ENCODE measurements at places on chromosomes 6 and 20. TPM values are rescaled to one million over a fixed set of nuclear protein-coding genes. Genes with fewer than 3 reads are reported as not detected.
A peak's percentile ranks its signal among the peaks of the same experiment; 100 is the strongest.

Gene ARFGEF3
- 0.54 TPM for total RNA-seq

GRCh38 chr6:116196841-116197240 lies 57.0 kb downstream of the TSPYL4 start:
- no peak overlapping the region for H3K4me3 ChIP-seq
- peaks cover 41% of the 10 kb centered on the region for H3K4me1 ChIP-seq
- no peaks in the 10 kb centered on the region for H3K36me3 ChIP-seq
- no peak for DNase-seq
- H3K27ac ChIP-seq = no peak overlapping the region

DNA sequence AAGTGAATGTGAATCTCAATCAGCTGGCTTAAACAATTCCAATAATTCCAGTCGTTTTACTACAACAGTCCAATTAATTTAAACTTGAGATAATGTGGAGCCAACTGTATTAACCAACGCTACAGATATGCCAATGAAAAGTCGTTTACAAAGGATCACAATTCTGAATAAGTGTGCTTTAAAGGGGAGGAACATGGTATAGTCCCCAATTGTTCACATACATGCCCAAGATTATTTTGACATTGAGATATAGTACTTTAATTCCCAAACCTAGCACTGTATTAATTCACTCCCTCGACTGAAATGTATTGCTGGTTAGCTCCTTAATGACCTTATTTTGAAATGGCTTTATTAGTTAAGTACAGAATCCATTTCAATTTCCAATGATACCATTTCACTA lies 2.5 kb downstream of the AKIRIN2 start:
- peak overlapping the region; percentile 99 for H3K27ac ChIP-seq
- no peaks in the 10 kb centered on the region for H3K36me3 ChIP-seq
- no peaks in the 10 kb centered on the region for H3K27me3 ChIP-seq
- peaks cover 24% of the 10 kb centered on the region for H3K4me1 ChIP-seq
- no peak for DNase-seq

DNA sequence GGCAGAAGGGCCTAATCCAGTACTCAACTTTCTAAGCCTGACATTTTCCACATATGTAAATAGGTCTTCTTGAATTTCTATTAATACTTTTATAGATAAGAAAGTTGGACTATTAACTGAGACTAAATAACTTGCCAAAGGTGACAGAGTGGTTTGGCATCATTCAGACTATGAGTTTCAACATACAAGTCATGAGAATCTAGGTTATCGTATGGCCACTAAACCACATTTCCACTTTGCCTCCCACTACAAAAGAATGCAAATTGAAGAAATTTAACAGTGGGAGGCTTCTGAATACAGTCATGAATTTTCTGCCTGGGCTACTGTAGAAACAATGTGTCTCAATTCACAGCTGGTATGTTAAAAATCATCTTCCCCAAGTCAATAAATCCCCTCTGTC lies 531.0 kb upstream of the AGPAT4 start:
- no peaks in the 10 kb centered on the region for H3K36me3 ChIP-seq
- no peak for DNase-seq
- no peak overlapping the region for H3K4me3 ChIP-seq
- H3K4me1 ChIP-seq = no peaks in the 10 kb centered on the region
- H3K27me3 ChIP-seq = no peaks in the 10 kb centered on the region
- no peak overlapping the region for H3K27ac ChIP-seq

GRCh38 chr6:168713839-168714238 lies 272.9 kb downstream of the SMOC2 start:
- no peak overlapping the region for H3K27ac ChIP-seq
- H3K4me1 ChIP-seq = no peaks in the 10 kb centered on the region
- DNase-seq = no peak
- H3K27me3 ChIP-seq = peaks cover 8% of the 10 kb centered on the region
- no peaks in the 10 kb centered on the region for H3K36me3 ChIP-seq

Gene CST5
- total RNA-seq = not detected

Data from psoas muscle (tissue), 8 donors.